ENCODE measurements at places on chromosomes 5 and 9.

GRCh38 chr5:170390472-170390871 is 1.3 kb upstream of the KCNMB1 start:
- no peak for DNase-seq

DNA sequence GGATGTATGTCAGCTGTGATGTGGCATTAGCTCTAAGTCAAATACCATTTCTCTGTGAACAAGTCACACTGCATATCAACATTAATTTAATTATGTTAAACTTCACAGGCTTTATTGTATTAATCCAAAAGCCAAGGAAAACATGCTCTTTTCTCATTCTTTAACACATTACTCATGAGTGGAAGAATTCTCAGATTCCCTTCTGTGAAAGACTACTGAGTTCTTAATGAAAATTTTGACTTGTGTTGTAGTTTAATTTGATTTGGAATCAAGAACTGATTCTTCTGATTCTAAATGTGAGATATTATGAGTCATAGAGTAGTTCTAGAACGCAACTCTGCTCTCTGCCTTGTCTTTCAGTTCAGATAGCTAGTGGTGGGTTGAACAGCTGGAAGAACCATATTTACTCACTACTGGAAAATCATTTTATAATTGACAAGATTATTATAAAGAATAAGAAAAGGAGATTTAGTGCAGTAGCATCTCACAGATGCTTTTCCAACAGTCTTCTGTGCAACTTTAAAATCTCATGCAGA is 90.6 kb downstream of the VCAN start:
- DNase-seq, result no peak

- DNase-seq, result no peak
These were observed 89.4 kb downstream of the MACROH2A1 start for GRCh38 chr5:135309391-135310327.

DNA sequence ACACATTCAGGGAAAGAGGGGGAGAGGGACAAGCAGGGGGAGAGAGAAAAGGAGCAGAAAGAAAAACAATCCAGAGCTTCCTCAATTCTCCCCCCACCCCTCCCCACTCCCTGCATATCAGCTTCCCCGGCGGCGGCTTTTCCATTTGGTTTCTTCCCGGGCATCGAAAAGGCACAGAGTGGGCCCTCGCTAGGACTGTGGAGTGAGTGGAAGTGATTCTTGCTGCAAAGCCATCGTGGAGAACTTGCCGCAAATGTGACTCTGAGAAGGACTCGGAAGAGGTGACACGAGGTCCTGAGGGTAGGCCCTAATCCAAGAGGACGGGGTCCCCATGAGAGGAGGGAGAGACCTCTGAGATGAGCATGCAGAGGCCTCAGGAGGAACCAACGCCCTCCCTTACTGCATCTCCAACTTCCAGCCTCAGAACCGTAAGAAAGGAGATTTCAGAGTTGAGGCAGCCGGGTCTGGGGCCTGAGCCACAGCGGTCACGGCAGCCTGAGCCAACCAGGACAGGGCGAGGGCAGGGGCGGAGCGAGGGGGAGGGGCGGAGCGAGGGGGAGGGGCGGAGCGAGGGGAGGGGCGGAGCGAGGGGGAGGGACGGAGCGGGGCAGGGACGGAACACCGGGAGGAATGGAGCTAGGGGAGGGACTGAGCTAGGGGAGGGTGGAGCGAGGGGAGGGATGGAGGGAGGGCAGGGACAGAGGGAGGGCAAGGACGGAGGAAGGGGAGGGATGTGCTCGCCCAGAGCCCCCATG is 21.2 kb upstream of the SARDH start:
- no peak for DNase-seq

DNA sequence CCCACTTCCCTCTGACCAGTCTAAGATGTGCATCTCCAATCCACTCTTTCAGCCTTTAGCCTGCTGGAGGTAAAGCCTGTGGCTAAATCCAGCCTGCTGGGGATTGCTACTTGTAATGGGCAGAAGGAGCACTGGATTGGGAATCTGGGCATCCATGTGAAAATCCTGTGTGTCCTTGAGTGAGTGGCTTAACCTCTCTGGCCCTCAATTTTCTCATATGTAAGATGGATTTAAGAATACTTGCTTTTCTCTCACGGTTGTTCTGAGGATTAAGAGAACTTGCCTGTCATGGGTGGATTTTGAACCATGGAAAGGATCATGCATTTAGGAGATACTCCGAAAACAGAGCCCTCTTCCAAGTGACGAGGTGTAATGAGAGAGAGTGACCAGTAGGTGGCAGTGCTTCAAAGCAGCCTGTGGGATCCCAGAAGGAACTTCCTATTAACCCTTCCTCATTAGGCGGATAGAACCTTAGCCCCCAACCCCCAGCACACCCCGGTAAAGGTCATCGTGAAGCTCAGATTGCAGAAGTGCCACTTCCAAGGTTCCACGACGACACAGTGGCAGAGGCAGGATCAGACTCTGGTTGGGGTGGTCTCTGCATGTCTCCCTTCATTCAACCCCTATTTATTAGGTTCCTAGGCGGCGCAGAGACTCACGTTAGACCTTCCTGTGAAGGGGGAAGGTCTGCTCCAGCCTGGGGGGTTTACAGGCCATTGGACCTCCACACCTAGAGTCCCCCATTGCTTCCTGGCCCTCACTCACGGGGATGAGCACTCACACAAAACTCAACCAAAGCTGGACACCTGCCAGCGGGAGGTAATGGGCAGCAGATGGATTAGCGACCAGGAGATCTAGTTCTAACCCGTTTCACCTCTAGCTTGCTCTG is 68.7 kb upstream of the ZNF618 start:
- DNase-seq, result peak; percentile 45

DNA sequence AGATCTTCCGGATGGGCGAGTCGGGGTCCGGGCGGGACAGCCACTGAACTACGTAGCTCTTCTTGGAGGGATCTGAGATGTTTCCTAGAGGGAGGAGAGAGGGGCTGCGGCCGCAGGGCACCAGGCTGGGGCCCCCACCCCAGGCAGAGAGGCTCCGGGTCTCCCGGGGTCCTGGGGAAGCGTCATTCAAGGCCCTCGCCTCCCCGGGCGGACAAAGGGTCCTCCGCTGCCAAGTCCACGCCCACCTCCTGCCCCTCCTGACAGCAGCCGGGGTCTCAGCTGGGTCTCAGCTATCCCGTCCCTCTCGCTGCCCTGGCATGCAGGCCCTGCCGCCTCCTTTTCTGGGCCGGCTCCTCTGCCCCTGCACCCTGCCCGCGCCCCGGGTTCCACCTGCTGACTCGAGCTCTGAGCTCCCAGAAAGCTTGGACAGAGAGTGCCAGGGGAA is 61.5 kb downstream of the ZNF354C start:
- DNase-seq, result no peak

DNA sequence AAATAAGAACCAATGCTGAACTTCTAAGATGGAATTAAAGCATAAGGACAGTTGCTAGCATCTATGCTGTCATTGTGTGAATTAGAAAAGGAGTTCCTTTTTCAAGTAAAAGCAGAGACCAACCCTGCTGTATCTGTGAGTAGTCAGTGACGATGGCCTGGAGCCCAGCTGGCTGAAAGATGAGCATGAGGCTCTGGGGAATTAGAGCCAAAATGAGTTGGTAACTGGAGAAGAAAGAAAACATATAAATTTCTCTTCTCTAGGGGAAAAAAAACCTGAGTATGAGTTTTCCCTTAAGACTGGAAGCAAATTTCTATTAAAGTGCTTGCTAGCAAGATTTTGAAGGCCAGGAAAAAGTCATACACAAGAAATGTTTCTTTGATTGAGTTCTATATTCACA is 1.6 kb upstream of the SPZ1 start:
- no peak for DNase-seq

DNA sequence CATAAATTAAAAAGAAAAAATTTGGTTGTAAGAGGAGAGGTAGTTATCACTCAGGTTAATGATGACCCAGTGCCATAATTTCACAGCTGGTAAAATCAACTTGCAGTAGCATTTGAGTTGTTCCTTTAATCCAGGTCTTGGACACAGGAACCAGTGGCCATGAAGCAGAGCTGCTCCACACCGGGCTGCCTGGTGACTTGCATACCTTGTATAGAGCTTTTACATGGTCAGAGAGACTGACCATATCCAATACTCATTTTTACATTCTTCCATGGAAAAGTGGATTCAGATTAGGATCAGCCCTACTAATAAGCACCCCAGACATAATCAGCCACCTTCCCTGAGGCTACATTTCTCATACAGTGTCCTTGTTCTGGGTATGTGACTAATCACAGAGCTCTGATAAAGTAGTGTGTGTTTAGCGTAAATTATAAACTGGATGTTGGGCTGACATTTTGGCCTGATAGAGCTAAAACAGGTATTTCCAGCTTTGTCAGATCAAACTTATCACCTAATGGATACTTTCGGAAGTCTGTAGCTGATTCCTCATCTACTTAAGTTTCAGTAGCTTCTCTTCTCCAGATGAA is 77.0 kb upstream of the ZSWIM6 start:
- no peak for DNase-seq

DNA sequence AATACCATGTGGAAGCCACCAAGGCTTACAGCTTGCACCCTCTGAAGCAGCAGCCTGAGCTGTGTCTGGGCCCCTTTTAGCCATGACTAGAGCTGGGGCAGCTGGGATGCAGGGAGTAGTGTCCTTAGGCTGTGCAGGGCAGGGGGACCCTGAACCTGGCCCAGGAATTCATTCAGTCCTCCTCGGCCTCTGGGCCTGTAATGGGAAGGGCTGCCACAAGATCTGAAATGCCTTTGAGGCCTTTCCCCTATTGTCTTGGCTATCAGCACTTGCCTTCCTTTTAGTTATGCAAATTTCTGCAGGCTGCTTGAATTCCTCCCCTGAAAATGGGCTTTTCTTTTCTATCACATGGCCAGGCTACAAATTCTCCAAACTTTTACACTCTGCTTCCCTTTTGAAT is 9.0 kb downstream of the GPR150 start:
- no peak for DNase-seq

DNA sequence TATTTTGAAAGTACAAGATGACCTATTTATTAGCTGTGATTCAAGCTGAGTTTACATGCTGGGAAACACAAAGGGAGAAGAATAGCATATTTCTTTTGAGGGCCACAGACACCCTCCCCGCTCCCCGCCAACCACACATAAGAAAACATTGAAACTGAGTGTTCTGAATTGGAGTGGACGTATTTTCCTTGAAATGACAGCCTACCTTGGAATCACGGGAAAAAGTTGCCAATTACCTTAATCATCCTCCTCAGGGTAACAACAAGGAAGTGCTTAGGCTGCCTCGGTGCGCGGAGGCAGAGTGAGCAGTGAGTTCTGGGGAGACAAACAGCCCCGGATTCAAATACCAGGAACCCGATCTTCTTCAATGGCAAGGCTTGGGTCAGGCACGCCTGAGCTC is 31.4 kb downstream of the CFAP77 start:
- DNase-seq, result no peak

DNA sequence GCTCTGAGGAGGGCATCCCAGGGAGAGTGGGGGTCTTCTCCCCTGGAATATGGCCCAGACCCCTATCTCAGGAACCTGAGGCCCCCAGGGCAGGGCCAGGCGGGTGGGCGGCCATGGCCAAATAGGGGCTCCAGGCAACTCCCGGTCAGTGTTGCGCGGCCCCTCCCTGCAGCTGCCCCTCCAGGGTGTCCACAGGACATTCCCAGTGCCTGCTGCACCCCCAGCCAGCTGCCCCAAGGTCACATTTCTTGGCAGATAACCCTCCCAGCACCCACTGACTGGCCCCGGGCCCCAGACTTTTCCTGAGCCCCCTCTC is 53.6 kb upstream of the EGFL7 start:
- DNase-seq, result no peak

DNA sequence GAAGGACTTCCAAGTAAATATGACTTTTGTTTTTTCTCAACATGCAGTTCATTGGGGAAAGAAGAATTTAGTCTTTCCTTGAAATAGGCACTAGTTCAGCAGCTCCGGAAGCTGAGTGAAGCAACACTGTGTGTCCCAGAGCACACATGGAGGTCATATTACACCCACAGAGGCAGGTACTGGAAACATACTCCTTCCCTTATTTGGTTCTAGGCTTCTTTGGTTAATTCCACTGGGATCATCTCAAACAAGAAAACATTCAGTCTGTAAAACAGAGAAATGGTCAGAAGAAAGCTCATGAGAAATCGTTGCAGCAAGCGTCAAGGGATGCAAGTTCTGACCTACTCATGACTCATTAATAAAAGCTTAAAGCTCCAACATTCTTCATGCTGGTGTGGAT is 175.1 kb upstream of the PCSK5 start:
- DNase-seq, result no peak

DNA sequence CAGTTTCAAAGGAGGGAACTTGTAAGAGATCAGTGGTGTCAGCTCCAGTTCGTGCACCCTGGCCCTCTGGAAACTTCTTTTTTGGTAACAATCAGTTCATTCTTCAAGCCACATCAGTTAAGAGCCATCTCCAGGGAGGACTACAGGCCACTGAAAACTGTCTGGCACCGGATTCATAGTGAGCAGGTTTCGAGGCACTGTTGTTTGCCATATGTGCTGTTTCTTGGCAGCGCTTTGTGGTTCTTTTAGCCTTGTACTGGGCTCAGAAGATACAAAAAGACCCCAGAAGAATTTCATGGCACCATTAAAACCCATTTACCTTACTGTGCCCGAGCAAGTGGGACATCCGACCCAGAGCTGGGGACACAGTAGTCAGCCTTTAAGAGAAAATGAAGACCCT is 68.5 kb downstream of the OTULIN start:
- DNase-seq, result no peak

- no peak for DNase-seq
These were observed 109.1 kb downstream of the EGFLAM start for GRCh38 chr5:38367410-38367809.

DNA sequence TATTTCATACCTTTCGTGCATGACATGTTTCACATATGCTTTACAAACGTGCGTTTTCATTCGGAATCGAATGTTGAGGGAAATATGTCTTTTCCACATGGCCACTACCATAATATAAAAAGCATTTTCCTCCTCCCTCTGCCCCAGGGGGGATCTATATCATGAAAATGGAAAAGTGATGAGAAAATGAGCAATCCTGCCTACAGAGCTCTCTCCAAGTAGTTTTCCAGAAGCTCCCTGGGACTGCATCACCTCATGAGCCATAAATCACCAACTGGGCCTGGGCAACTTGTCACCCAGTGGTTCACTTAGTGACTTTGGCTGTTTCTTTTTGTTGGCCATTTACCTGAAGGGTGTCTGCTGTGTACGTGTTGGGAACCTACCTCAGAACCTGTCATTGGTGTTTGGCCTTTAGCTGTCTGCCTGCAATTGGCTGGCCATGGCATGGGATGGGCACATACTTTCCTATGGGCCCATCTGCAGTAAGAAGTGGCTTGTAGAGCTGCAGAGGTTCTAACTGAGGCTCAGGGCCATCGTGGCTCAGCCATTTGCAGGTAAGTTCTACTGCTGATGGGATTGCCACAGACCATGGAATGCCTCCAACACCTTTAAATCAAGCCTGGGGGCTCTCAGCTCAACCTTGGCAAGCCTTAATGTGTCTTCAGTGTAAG is 9.5 kb upstream of the TIFAB start:
- DNase-seq, result no peak

Data from stimulated activated CD4-positive, alpha-beta T cell treated with anti-CD3 and anti-CD28 coated beads, Interleukin-15, amount 100 ng/mL, for 24 hours (primary cell).